ENCODE measurements at places on chromosomes 1 and 21. TPM values are rescaled to one million over a fixed set of nuclear protein-coding genes. Genes with fewer than 3 reads are reported as not detected.
A peak's percentile ranks its signal among the peaks of the same experiment; 100 is the strongest.

DNA sequence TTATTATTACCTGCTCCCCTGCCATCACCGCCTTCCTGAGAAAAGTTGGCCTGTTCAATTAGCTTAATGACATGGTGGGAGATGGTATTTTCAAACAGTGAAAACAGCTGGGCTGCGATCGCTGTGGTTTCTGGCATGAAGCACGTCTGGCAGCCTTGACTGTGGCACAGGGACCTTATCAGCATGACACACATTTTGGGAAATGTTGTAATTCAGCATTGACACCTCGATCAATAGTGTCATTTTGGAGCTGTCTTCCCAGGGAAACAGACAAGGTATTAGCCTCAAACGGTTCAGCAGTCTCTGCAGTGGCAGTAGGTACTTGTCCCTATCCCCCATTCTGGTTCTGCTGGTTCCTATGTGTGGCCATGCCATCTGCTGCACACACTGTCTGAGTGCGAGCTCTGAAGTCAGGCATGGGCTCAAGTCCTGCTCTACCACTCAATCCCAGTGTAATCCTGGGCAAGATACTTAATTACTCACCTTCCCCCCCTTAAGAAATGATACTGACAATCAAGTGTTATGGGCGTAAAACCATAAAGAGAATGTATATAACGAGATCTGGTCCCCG lies 154.5 kb upstream of the KCND3 start:
- no peak overlapping the region for H3K4me3 ChIP-seq
- no peak overlapping the region for H3K27ac ChIP-seq
- H3K36me3 ChIP-seq, result no peaks in the 10 kb centered on the region
- H3K27me3 ChIP-seq, result no peaks in the 10 kb centered on the region
- no peaks in the 10 kb centered on the region for H3K4me1 ChIP-seq

DNA sequence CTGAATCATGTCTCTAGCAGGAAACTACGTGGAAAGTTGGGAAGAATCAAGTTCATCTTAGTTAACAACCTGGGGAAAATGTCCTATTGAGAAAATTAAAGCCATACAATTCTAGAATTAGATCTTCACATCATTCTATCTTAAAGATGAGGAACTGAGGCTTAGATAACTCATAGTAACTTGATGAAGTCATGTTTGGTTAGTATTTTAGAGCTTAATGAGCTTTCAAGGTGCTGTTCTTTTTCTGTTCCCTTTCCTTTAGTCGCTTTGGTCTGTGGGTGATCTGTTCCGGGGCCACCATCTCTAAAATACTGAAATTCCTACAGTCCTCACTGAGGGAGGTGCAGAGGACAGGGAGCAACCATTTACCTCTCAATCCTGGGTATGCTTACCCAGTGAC lies 4.3 kb upstream of the GLUL start:
- H3K27me3 ChIP-seq, result peaks cover 11% of the 10 kb centered on the region
- no peak for DNase-seq
- H3K36me3 ChIP-seq, result no peaks in the 10 kb centered on the region
- H3K27ac ChIP-seq, result no peak overlapping the region
- H3K4me3 ChIP-seq, result no peak overlapping the region
- peaks cover 2% of the 10 kb centered on the region for H3K4me1 ChIP-seq

DNA sequence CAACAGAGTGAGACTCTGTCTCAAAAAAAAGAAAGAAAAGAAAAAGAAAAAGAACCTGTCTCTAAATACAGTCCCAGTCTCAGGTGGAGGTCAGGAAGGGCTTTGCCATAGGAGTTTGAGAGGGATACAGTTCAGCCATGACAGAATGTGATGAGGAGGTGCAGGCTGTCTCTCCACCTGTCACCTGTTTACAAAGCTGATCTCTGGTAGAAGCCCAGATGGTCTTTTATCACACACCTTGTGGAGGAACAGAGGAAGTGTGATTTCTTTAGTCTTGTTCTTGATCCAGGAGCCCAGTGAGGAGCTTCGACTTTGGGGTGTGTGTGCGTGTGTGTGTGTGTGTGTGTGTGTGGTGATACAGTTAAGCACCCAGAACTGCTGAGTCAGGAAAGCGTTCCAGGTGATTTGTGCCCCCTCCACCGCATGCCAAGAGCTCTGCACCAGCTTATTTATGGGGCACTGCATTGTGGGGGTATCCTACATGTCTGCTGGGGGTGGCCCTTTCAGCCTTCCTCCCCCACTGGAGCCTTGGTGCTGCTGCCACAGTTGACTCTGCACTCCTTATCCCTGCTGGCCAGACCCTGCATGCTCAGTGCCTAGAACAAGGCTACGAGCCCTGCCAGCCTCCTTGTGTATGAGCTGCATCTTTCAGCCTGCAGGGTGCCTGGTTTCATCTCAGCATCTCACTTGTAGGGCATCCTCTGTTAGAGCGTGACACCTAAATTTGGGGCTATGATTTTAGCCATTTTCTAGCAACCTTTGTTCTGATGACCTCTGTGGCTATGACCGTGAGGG lies 19.3 kb downstream of the DOP1B start:
- no peaks in the 10 kb centered on the region for H3K4me1 ChIP-seq
- H3K36me3 ChIP-seq, result no peaks in the 10 kb centered on the region
- DNase-seq, result no peak

DNA sequence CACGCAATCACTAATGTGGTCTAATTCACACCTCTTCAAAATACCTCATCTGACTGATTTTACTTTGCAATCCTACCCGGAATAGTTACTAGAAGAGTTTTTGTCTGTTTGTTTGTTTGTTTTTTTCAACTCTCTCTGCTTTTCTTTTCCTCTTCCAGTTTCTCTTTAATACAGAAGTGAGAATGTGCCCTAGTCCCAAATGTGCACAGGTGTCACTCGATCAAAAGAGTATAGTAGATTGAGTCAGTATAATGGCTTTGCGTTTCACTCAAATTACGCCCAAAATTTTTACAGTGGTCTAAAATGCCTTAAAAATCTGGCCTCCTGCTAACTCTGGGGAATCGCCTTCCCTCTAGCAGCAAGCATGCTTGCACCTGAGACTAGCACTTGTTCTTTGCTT lies 1536.8 kb downstream of the KCNT2 start:
- no peak overlapping the region for H3K4me3 ChIP-seq
- H3K4me1 ChIP-seq, result no peaks in the 10 kb centered on the region
- H3K36me3 ChIP-seq, result no peaks in the 10 kb centered on the region
- no peak for DNase-seq

TNNI3K gene
- not detected for total RNA-seq

GBP2 gene
- 3.0 TPM for total RNA-seq

SYPL2 gene
- 0.74 TPM for total RNA-seq

GRCh38 chr1:8955406-8955805 lies 9.7 kb downstream of the CA6 start:
- no peak overlapping the region for H3K4me3 ChIP-seq
- DNase-seq, result no peak
- H3K36me3 ChIP-seq, result no peaks in the 10 kb centered on the region

GRCh38 chr1:237219751-237220642 lies 178.0 kb downstream of the RYR2 start:
- H3K27ac ChIP-seq, result no peak overlapping the region
- no peaks in the 10 kb centered on the region for H3K36me3 ChIP-seq
- DNase-seq, result no peak
- no peaks in the 10 kb centered on the region for H3K4me1 ChIP-seq
- no peaks in the 10 kb centered on the region for H3K27me3 ChIP-seq

RIPPLY3 gene
- 1.2 TPM for total RNA-seq

GRCh38 chr21:41460578-41461527 lies 34.8 kb downstream of the MX1 start:
- no peak overlapping the region for H3K27ac ChIP-seq
- H3K4me3 ChIP-seq, result no peak overlapping the region
- H3K4me1 ChIP-seq, result no peaks in the 10 kb centered on the region
- no peaks in the 10 kb centered on the region for H3K36me3 ChIP-seq
- no peaks in the 10 kb centered on the region for H3K27me3 ChIP-seq

DNA sequence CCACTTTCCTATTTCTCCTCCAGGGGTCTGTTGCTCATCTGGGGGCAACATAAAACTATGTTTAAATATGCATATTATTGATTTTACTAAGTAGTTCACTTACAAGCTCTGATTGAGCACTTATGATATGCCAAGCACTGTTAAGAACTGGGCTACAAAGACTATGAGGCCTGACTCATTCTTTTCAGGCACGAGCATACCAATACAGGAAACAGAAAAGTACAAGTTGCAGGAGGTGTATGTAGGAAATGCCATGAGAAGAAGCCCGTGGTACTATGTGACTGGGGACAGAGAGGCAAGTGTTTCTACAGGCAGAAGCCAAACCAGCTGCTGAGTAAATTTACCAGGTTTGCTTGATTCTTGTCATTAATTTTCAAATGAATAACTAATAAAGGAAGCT lies 120.4 kb upstream of the PTGFR start:
- no peaks in the 10 kb centered on the region for H3K36me3 ChIP-seq
- H3K27me3 ChIP-seq, result no peaks in the 10 kb centered on the region
- H3K4me1 ChIP-seq, result no peaks in the 10 kb centered on the region

DNA sequence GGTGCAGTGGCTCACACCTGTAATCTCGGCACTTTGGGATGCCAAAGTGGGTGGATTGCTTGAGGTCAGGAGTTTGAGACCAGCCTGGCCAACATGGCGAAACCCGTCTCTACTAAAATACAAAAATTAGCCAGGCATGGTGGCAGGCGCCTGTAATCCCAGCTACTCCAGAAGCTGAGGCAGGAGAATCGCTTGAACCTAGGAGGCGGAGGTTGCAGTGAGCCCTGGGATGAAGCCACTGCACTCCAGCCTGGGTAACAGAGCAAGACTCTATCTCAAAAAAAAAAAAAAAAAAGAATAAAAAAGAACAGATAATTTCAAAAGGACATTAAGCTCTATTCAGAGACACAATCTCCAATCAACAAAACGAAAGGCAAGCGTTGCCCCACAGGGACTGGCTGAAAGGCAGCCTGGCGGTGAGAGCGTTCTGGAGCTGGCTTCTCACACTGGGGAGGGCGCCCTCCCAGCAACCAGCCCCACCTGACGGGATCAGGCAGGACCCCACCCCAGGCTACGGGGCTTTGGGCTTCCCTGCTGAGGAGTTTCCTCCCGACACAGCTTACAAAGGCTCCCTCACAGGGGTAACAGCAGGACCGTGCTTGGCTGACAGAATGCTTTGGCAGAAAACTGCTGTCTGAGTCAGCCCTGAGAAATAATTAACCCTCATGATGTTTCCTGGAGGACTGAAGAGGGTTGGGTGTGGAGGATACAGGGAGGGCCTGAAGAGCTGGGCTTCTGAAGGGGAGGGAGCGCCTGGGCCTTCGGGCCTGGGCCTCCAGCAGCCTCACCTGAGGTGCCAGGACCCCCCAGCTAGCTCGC lies 31.1 kb upstream of the SRP9 start:
- H3K4me3 ChIP-seq, result peak overlapping the region; percentile 13
- DNase-seq, result peak; percentile 38
- no peaks in the 10 kb centered on the region for H3K27me3 ChIP-seq
- no peaks in the 10 kb centered on the region for H3K36me3 ChIP-seq
- no peaks in the 10 kb centered on the region for H3K4me1 ChIP-seq

DNA sequence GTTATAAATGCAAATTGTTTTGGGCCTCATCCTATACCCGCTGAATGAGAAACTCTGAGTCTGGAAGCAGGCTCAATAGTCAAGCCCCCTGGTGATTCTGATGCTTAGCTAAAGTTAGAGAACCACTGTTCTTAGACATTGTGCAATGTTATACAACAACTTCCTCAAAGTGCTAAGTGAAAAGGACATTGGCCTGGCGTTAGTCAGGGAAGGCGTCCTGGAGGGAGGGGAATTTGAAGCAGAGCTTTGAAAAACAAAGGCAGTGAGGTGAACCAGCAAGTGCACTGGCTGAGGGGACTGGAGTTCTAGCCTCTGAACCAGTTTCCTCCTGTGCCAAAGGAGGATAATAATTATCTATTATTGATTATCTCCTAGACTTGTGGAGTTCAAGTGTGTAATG lies 5.1 kb downstream of the CD1D start:
- DNase-seq, result no peak
- H3K4me3 ChIP-seq, result no peak overlapping the region
- H3K27ac ChIP-seq, result no peak overlapping the region
- H3K4me1 ChIP-seq, result no peaks in the 10 kb centered on the region
- H3K27me3 ChIP-seq, result peaks cover 12% of the 10 kb centered on the region

SDHB gene
- 212 TPM for total RNA-seq

DNA sequence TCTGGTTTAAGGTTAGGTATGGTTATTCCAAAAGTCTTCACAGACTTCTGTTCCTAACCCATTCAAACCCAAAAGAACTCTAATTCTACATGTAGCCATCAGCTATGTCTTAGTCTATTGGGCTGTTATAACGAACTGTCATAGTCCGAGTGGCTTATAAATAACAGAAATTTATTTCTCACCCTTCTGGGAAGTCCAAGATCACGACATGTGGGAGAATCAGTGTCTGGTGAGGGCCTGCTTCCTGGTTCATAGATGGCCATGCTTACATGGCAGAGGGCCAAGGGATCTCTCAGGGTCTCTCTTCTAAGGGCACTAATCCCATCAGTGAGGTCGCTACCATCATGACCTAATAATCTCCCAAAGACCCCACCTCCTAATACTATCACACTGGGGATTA lies 103.0 kb upstream of the PPP2R5A start:
- no peak for DNase-seq

GRCh38 chr1:45979778-45980176 lies 152.7 kb downstream of the PIK3R3 start:
- DNase-seq, result no peak
- H3K4me1 ChIP-seq, result peaks cover 16% of the 10 kb centered on the region
- H3K27ac ChIP-seq, result peak overlapping the region; percentile 69
- no peaks in the 10 kb centered on the region for H3K27me3 ChIP-seq
- H3K4me3 ChIP-seq, result no peak overlapping the region
- H3K36me3 ChIP-seq, result no peaks in the 10 kb centered on the region

HCRTR1 gene
- total RNA-seq, result 0.18 TPM

VCAM1 gene
- 0.08 TPM for total RNA-seq

DNA sequence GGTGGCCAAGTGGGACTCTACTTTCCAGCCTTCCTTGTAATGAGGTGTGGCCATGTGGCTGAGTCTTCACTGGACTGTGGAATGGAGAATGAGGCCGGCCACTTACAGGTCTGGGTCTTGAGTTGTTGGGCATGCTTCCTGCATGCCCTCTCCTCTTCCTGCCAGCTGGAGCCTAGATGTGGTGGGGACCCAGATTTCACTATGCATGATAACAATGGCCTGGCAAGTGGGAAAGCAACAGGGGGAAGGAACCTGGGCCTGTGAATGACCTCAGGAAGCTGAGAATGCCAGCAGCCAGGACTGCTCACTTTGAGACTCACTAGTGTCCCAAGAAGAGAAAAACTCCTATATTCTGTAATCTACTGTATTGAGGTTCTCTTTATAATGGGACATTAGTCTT lies 8.5 kb upstream of the SLC26A9 start:
- no peak overlapping the region for H3K4me3 ChIP-seq
- no peak overlapping the region for H3K27ac ChIP-seq
- no peaks in the 10 kb centered on the region for H3K36me3 ChIP-seq
- no peaks in the 10 kb centered on the region for H3K4me1 ChIP-seq
- peaks cover 9% of the 10 kb centered on the region for H3K27me3 ChIP-seq
- DNase-seq, result no peak

WDR26 gene
- 91.3 TPM for total RNA-seq

FMOD gene
- not detected for total RNA-seq

Data from Panc1 (cell line).